ENCODE measurements at places on chromosomes 1 and 21.

DNA sequence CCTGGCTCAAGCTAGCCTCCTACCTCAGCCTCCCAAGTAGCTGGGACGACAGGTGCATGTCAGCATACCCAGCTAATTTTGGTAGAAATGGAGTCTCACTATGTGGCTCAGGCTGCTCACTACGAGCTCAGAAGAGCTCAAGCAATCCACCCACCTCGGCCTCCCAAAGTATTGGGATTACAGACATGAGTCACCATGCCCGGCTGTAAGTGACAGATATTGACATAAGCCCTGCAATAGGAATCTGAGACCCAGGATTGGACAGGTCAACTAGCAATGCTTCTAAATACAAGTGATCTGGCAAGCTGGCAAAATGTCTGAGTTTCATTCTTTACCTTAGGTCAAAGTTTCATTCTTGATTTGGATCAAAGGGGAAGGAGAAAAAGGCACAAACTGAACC is 40.5 kb upstream of the H6PD start:
- DNase-seq = no peak

- peak; percentile 28 for DNase-seq
Measured at GRCh38 chr1:33007190-33008050, 29.3 kb downstream of the AK2 start.

- no peak for DNase-seq
Measured at GRCh38 chr1:220879509-220880361, 492 bp downstream of the HLX start.

GRCh38 chr1:222182641-222183040 is 365.3 kb downstream of the HHIPL2 start:
- no peak for DNase-seq

DNA sequence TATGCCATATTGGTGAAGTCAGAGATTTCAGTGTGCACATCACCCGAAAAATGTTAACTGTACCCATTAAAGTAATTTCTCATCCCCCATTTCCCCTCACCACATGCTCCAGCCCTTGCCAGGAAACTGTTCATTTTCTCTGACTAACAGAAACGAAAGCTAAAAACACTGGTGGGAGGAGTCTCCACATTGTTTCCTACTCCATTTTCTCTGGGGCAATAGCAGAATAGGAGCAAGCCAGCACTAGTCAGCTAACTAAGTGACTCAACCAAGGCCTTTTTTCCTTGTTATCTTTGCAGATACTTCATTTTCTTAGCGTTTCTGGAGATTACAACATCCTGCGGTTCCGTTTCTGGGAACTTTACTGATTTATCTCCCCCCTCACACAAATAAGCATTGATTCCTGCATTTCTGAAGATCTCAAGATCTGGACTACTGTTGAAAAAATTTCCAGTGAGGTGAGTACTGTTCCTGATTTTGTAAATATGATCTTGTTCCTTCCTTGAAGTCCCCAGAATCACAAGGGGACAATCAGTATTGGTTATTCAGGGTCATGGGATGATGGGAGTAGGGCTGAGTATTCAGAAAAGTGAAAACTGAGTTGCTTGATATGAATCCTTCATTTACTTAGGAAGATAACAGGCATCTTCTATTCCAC is at the start of gene IFI16:
TSS of gene IFI16 (plus strand) at position 204 of the 658 bp plus-strand sequence. CDS start 4,774 bp downstream, outside the sequence.
- DNase-seq = peak; percentile 82

DNA sequence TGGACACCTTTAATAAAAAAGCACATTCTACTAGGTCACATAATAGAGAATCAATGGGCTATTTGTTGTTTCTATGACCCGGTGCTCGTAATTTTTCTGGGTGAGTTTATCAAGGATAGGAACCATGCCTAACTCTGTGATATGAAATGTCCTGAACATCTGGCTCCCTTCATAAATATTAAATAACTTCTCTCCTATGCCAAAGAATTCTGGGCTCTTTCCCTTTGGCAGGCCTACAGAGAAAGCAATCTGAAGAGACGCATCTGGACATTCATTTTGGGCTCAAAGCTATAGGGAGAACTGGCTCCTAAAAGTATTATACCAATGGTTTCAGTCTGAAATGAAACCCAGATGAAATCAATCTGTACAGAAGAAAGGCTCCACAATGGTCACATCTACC is 38.8 kb upstream of the ANGPTL7 start:
- no peak for DNase-seq

DNA sequence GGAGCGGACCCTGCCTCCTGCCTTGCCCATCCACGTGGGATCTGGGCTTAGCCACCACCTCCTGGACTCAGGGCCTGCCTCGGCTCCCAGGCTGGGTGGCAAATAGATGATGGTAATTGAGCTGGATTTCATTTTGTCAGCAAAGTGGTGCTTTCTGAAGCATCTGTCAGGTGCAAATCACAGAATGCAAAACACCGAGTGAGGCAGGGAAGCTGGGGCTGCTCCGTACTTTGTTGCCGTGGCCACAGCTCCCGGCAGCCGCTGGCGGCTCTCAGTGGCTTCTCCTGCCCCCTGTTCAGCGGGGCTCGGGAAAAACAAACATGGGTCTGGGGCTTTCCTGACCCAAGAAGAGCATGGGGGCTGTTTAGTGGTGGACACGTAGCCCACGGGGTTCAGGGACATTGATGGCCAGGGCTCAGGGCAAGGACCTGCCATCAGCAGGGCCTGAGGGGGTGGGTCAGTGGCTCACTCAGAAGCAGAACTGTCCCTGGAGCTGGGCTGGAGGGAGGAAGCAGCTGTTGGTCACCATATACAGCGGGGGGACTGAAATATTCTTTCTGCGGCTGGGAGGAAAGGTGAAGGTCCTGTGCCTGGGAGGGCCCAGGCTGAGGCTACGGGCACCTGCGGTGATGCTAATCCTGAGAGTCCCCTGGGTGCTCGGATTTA is 130.0 kb upstream of the VAMP3 start:
- DNase-seq = no peak

GRCh38 chr1:28927266-28927647 is 12.9 kb downstream of the EPB41 start:
- DNase-seq = no peak

DNA sequence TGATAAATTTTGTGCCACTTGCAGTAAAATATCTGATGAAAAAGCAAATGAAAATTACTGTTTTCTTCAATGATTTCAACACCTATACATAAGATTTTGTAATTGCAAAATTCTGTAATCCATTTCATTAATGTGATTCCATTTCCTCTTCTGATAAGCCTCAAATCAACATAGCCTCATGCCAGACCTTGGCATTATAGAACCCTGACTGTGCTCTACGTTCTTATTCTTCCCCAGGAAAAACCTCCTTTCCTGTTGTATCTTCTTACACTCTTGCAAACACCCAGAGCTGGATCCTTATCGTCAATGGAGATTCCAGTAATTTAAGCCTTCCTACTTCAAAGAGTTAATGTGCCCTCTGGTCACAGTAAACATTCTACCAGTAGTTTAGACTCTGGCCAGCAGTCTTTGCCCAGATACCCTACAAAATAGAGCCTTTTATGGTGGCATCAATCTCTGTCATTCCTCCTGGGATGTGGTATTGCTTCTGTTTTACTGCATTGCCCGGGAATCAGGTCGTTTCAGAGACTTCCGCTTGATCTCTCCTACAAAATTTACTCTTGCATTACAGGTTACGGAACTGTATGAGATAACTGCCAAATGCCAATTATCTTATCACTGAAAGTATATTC is 48.5 kb upstream of the CHRM3 start:
- no peak for DNase-seq

DNA sequence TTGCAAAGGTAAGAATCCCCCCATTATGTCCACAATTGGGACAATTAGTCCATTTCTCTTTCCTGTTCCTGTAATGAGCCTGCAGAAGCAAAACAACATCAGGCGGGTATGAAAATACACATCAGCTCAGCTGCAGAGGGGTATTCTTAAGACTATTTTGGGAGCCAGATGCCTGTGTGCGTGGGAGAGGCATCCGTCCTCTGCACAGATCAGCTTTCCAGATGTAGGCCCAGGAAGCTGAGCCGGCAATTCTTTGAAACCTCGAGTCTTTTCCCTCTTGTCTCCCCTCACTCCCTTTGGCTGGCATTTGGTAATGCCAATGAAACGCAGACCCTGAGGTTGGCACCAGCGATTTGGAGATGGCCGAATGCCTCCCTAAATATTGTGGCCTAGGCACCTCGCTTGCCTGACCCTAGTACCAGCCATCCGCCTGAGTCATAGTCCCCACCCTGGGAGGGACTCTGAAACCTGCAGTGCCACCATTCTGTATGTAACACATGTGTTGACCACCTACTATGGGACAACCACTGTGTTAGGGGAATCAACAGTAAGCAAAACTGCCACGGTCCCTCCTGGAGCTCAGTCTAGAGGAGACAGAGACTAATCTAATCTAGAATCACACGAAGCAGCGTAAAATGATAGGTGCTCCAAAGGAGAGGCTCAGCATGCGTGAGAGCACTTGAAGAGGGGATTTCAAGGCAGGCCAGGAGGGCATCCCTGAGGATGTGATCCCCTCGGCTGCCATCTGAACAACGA is 603.0 kb downstream of the MATN1 start:
- no peak for DNase-seq

- peak; percentile 83 for DNase-seq
Measured at GRCh38 chr1:202692959-202693555, 17.2 kb downstream of the SYT2 start.

GRCh38 chr1:222754366-222755139 is 17.6 kb downstream of the FAM177B start:
- DNase-seq = no peak

- DNase-seq = no peak
Measured at GRCh38 chr1:11488966-11489625, 10.1 kb downstream of the DISP3 start.

DNA sequence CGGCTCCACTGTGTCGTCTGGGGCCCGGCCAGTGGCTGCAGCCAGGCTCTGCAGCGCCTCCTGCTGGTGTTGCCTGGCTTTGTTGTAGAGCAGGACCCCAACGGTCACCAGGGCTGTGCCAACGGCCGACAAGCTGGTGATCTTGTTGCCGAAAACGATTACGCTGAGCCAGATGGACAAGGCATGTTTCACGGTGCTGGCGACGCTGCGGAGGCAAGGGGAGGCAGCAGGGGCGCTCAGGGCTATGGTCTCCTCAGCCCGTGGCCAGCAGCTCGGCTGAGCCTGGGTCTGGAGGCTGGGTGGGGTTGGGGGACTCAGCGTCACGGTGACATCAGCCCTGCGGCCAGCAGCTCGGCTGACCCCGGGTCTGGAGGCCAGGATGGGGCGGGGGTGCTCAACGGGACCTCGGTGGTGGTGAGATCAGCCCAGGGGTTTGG is 7.0 kb upstream of the CDK11B start:
- DNase-seq = peak; percentile 31

- DNase-seq = no peak
Measured at GRCh38 chr1:113199760-113200455, 126.9 kb downstream of the LRIG2 start.

GRCh38 chr1:114620419-114620818 is 39.0 kb upstream of the BCAS2 start:
- DNase-seq = no peak

GRCh38 chr1:234528074-234528865 is 49.3 kb upstream of the TARBP1 start:
- DNase-seq = no peak

- no peak for DNase-seq
Measured at GRCh38 chr1:225944387-225944786, 3.4 kb upstream of the LEFTY2 start.

DNA sequence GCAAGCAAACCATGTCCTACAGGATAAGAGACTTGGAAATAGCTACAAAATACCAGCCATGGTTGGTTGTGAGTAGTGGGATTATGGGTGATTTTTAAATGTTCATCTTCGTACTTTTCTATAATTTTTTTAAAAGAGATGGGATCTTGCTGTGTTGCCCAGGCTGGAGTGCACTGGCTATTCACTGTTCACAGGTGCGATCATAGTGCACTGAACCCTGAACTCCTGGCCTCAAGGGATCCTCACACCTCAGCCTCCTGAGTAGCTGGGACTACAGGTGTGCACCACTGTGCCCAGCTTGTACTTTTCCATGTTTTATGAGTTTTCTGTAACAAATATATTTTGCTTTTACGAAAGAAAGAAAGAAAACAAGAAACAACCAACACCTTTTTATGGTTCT is 224.2 kb downstream of the FOXD2 start:
- no peak for DNase-seq

DNA sequence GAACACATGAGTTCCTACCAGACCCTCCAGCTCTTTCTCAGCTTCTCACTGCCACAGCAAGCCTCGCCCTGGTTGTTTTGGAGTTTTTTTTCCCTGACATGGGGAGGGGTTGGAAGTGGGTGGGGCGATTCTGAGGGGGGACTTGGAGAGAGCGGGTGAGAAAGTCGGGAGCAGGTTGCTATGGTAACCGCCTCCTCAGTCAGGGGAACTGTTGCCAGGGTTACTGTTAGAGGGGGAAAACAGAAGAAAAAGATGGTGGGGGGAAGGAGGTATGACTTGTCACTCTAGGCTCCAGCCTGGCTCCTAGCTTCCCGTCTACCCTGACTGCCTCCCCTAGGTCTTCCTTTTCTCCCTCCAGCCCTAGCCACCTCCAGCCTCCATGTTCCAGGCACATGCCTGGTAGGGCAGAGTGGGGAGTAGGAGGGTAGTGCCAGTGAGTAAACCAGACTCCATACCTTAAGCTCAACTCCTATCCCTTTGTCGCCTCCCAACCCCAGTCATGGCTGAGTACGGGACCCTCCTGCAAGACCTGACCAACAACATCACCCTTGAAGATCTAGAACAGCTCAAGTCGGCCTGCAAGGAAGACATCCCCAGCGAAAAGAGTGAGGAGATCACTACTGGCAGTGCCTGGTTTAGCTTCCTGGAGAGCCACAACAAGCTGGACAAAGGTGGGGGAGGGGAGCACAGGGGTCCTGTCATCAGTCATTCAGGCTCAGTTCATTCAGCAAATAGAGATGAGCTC is 6.0 kb downstream of the PEA15 start:
- no peak for DNase-seq

DNA sequence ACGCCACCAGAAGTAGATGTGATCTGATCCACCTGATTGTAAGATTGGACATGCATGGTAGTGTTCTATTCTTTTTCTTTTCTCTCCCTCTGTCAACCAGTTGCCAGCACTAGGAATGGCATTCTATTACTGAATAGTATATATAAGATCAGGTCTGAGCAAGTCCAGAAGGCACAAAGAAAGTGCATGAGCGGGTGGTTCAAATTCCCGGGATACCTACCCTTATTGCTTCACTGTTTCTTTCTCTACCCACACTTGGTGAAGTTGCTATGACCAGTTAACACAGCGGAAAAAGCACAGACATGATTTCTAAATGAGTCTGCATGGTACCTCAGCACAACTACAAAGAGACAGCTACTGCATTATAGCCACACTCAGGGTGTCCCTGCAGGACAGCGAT is 64.0 kb downstream of the SLC9A1 start:
- DNase-seq = no peak

- DNase-seq = peak; percentile 73
Measured at GRCh38 chr1:211305044-211305443, 21.6 kb upstream of the TRAF5 start.

DNA sequence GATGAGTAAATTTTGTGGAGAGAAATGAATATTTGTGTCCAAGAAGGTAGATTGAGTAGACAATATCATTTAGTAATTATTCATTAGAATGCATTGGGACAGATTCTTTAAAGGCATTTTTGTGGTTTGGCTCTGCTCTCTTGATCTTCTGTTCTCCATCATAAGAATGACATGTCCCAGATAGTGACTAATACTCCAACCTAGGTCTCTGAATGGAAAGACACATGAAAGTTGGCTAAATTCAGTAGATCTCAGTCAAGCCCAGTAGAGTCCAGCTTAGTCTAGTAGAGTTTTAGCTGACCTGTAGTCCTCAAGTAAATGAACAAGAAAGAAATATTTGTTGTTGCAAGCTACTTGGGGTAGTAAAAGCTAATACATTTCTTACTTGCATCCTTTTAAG is 61.8 kb upstream of the DNAH14 start:
- DNase-seq = no peak

GRCh38 chr1:23611601-23612327 is 52.5 kb upstream of the ID3 start:
- peak; percentile 82 for DNase-seq

Measured in activated naive CD4-positive, alpha-beta T cell treated with anti-CD3 and anti-CD28 coated beads for 36 hours (primary cell).